Tibial nerve (tissue), 4 donors: ENCODE measurements at places on chromosomes 1 and 21.

GRCh38 chr1:248372394-248372793, 3.2 kb upstream of the OR2T6 start:
- DNase-seq, result no peak

DNA sequence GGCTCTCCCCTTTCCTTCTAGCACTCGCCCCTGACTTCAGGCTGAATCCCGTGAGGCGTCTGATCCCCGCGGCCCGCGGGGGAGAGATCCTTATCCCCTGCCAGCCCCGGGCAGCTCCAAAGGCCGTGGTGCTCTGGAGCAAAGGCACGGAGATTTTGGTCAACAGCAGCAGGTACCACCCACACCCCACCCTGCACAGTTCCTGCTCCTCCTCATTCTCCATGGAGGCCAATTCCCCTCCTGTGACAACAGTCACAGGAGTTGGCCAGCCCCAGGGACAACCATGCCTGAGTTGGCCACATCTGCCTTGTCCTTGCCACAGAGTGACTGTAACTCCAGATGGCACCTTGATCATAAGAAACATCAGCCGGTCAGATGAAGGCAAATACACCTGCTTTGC, 20.0 kb downstream of the TMEM81 start:
- no peak for DNase-seq

- DNase-seq, result no peak
These were observed 408 bp downstream of the LMO4 start for GRCh38 chr1:87329051-87329525.

DNA sequence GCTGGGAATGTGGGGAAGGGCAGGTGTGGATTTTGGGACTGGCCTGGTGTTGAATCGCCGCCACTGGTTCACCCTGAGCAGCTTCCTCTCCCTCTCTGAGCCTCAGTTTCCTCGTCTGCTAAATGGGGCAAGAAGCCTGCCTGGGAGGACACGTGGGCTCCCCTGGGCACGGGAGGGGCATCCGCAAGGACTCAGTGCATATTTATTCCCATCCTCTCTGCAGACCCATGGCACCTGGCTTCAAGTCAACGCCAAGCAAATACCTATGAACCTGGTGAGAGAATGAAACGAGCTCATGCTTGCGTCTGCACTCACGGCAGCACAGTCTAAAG, 234.4 kb downstream of the PTPRU start:
- DNase-seq, result no peak

DNA sequence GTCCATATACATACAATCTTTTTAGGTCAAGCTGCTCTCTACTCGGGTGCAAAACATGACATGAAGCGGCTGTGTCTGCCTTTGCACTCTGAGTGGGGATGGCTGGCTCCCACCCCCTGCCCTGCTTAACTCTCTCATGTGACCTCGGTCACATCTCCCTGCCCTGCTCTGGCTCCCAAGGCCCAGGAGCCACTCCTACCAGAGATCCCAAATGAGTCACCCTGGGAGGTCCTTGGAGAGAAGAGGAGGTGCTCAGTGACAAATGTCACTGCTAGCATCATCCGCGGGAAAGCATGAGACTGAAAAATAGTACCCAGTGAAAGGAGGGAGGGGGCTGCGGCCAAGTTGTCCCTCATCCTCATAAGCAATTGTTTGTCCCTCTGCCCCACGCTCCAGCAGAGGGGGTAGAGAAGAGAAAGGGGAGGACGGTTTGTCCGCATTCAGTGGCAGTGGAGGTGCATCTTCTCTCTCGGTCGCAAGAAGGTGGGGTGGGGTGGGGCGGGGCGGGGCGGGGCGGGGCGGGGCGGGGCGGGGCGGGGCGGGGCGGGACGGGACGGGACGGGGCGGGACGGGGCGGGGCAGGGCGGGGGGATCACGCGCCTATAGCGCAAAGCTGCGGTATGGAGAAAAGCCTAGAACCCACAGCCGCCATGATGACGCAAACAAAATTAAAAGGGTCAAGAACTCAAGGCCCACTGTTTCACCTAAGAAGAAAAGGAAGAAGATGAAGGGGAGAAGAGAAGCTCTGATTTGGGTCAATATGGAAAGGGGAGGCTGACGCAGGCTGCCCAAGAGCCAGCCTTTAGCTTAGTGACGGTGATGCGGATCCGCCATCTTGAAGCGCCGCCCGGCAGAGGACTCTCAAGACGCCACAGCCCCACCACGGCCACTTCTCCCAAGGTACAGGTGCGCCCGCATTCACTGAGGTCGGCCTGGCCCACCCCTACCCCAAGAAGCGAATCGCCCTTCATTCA, 66.2 kb downstream of the CD46 start:
- no peak for DNase-seq

DNA sequence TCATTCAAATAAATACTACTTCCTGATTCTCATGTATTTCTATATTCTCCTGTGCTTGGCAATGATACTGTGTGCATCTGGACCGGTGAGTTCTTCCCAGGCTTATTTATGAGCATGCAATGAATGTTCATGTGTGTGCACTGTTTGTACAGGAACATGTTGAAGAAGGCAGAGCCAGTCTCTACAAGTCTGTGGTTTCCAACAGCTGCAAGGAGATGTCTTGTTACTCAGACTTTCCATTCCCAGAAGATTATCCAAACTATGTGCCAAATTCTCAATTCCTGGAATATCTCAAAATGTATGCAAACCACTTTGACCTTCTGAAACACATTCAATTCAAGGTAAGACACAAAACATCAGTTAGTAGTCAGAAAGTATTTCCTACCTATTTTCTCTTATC, 19.1 kb downstream of the FMO1 start:
- DNase-seq, result no peak

DNA sequence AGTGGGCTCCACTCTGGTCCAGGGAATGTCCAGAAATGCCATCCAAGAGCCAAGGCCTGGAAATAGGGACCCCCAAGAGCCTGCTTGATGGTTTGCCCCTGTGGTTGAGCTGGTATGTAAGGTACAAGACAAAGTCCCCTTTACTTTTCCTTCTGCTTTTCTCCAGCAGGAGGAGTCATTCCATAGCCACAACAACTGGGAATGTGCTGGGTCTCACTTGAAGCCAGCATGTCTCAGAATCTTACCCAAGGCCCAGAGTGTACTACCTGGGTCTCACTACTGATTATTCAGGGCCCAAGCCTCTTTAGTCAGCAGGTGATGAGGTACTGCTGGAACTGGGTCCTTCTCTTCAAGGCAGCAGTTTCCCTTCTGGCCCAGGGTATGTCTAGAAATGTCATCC, 62.1 kb upstream of the CD55 start:
- no peak for DNase-seq

GRCh38 chr1:167135281-167135840, 41.5 kb downstream of the STYXL2 start:
- no peak for DNase-seq

DNA sequence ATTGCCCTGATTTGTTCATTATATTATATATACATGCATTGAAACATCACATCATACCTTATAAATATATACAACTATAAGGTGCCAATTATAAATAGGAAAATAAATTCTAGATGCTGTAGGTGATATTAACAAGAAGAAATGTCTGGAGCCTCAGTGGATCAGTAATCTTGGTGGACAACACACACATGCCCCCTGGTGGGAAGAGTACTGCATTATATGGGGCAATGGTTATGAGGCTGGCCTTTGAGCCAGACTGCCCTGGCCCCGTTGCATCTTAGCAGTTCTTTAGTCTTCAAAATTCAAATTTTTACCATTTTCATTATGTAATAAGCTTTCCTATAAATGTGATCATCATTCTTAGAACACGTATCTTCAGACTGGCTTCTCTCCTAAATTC, 335.0 kb upstream of the GREM2 start:
- DNase-seq, result no peak

DNA sequence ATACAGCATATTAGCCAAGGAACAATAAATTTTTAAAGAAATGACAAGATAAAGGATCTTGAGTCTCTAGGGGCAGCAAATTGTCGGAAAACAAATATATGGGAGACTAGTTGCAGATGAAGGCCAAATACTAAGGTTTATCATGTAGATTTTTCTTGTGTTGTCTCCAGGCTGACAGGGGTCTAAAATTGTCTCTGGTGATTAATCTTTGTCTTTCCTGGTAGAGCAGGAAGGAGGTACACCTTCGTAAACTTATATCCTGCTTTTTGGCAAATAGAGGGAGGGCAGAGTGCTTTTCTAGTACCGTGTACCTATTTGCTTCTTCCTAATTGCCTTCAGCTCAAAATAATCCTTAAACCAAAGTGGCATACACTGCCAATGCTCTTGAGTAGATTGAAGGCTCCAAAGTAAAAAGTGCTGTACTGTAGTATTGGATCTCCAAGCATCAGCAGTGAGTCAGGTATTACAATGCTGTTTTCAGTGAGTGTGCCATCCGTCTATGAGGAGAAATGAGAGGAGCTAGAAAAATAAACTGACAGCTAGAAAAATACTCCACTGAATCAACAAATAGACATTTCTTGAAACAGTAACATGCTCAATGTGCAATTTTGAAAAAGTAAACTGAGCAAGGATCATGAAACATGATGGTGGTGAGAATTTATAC, 1.8 kb upstream of the LEPR start:
- no peak for DNase-seq

DNA sequence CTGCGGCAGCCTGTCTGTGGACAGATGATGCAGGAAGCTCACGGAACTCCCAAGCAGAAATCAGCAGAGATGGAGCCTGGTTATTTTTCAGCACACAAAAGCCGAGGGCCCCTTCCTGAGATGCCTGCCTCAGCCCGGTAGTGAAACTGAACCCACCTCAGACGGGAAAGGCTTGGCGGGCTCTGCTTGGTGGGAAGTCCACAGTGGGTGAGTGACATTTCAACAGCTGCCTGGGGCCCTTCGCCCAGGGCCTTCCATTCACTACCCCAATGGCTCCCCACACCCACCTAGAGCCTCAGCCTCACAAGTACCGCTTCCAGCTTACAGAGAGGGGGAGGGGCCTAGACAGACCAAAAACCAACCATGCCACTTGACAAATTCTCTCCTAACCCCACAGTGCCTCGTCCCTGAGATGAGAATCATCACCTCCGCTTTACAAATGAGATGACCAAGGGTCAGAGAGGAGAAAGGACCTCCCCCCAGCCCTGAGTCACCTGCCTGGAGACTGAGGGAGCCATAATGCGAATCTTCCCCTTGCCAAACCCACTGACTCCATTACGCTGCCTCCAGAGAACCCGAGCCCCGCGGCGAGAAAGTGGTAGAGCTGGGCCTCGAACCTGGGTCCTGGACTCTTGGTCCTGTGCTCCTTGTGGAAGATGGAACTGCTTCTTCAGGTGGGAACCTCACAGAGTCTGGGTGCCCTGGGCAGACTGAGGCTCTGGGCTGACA, 3.4 kb upstream of the ECE1 start:
- no peak for DNase-seq

GRCh38 chr1:64093941-64094340, 109.5 kb upstream of the UBE2U start:
- no peak for DNase-seq
